ENCODE measurements at places on chromosomes 11 and 22.

- no peak for DNase-seq
These were observed 56.5 kb downstream of the MIAT start for GRCh38 chr22:26713823-26714449.

DNA sequence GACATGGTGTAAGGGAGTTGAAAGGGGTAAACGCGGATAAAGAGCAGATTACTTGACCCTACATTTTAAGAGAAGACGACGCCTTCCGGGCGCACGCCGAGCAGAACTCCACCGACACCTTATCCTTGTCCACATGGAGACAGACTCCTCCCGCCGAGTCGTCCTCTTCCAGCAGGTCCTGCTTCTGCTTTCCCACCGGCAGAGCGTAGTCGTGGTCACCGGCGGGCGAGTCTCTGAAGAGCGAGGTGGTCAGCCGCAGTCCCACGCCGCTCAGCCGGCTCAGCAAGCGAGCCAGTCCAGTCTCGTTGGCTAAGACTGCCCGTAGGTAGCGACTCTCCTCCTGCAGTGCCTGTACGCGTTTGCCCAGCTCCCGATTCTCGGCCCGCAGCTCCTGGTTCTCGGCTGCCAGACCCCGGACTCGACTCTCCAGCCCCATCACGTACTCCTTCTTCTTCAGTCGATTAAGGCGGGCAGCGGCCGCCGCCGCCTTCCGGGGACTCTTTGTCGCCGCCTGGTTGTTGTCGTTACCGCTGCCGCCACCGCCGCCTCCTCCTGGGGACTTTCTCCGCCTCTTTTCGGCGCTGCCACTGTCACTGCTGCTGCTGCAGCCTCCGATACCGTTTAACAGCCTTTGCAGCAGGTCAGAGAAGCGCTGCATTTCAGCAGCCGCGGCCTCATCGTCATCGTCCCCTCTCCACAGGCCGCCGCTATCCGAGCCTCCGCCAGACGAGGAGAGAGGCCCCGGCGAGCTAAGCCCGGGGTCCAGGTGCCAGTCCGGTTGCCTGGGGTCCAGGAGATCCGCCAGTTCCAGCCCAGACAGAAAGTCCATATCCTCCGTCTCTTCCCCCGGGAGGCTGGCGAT, 945 bp downstream of the CREBZF start:
- peak; percentile 38 for DNase-seq

DNA sequence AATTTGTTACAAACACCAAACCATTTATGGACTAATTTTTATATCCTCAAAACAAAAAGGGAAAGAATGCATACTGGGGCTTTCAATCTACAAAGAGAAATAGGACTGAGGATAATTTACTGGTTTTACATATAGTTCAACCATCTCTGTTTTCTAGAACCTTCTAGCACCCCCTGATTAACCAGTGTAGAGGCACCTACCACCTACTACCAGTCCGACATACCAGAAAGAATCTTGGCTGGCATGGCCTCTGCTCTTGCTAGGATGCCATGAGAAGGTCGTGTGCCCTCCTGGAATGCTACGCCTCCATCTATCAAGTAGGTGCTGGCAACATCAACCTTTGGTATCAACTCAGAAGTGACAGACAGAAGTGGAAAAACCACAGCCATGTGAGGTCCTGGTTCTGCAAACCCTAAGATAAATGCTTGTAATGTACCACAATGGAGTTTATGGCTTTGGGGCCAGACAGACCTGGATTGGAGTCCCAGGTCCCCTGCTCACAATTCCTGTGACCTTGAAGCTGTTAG, 28.2 kb downstream of the MYH9 start:
- DNase-seq = no peak

DNA sequence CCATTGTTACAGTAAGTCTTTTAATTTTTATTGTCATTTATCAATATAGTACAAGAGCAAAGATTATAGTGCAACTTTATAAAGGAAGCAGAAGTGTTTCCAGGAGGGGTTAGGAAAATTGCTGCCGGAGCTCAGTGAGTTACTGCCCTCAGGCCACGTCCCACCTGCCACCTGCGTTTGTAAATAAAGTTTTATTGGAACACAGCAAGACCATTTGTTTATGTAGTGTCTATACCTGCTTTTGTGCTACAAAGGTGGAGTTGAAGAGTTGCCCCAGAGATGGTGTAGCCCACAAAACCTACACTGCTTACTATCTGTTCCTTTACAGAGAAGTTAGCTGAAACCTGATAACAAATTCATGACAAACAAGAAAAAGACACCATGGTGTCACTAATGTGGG, 437.8 kb upstream of the B3GAT1 start:
- DNase-seq = no peak

GRCh38 chr11:99555486-99555885, 534.7 kb downstream of the CNTN5 start:
- DNase-seq = no peak

- DNase-seq = peak; percentile 92
These were observed 449 bp upstream of the KREMEN1 start for GRCh38 chr22:29072193-29072978.

- DNase-seq = no peak
These were observed 120.9 kb upstream of the ZC3H12C start for GRCh38 chr11:109972181-109972715.

All from RWPE1 (cell line).